Left colon (tissue), 2 donors: ENCODE measurements at places on chromosomes 7 and 10.

DNA sequence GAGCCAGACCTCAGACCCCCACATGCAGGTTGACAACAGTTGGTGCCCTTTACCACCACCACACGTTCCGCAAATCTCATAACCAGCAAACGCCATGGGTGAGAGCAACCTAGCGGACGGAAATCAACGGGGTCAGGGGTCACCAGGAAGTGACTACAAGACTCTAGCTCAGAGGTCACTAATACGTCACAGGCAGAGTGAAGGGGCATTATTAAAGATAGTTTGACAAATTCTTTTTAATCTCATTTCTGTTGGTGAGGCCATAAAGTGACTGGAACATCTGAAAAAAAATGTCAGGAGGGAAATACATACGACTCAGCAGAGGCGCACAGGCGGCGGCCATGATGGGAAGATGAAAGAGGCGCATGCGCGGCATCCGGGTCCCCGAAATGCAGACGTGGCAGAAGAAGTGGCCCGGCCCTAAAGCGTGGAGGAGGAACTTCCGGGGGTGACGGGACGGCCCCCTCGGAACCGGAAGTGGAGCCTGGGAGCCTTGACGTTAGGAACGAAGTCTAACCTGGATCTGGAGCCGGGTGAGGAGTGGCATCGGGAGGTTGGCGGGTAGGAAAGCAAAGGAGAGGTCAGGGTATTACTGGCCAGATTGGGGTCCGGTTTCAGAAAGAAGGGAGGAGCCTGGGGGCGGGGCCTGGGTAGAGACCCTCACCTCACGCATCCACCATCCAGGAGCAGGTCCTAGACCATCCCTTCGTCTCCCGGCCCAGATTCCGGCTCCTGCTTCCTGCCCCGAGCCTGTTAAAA lies at the start of gene SEC24C:
Gene SEC24C, plus strand, starts transcription at position 468 of the 759 bp plus-strand sequence. CDS start 2,461 bp downstream, outside the sequence.
- DNase-seq, result peak; percentile 97

DNA sequence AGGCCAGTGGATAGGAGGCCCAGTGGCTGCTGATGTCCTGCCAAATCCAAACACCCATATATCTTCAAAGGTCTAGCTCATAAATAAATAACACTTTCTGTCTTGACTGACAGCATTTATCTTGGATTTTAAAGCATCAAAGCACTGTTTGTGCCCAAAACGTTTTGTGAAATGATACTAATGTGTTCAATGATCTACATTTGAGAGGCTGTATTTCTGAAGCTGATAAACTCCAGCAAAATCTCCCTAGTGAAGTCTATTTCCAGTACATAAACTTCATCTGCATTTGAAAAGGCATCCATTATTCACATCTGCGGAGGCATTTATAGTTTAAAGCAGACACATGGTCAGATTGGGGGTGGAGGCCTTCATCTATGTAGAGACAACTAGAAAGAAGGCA lies 276.3 kb downstream of the HPSE2 start:
- no peak for DNase-seq

- no peak for DNase-seq
Observed at GRCh38 chr10:78377356-78377755, 343.7 kb downstream of the RPS24 start.

DNA sequence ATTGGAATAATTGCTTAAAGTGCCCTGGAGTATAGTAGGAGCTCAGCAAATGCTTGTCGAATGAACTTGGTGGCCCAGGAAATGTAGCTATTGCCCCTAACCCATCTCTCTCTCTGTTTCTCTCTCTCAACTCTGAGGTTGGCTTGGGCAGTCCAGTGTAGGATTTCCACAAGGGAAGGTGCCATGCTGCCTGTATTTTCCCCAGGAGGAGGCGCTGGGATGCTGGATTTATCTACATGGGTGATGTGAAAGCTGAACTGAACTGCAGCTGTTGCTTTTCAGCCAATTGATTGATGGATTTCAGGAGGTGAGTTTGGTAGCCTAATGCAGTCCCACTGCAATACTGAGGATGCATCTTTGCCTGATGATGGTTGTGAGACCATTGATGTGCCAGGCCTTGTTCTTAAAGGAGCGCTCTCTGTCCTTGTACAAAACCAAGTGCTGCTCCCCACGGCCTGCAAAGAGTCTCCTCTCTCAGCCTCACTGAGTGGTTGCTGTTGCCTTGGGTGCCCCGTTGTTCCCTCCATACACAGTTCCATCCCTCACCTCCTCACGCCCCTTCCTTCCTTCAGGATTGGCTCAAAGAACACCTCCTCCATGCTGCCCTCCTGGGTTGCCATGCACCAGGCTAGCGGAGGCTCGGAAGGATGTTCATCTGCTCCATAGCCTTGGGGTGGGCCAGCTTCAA lies 200.6 kb downstream of the GLRX3 start:
- no peak for DNase-seq
